ENCODE measurements at places on chromosomes 6 and 20.

GRCh38 chr6:53982366-53983050 lies 128.7 kb upstream of the MLIP start:
- no peak for DNase-seq

- DNase-seq = peak; percentile 19
Observed at GRCh38 chr20:10863337-10864060, 189.7 kb upstream of the JAG1 start.

DNA sequence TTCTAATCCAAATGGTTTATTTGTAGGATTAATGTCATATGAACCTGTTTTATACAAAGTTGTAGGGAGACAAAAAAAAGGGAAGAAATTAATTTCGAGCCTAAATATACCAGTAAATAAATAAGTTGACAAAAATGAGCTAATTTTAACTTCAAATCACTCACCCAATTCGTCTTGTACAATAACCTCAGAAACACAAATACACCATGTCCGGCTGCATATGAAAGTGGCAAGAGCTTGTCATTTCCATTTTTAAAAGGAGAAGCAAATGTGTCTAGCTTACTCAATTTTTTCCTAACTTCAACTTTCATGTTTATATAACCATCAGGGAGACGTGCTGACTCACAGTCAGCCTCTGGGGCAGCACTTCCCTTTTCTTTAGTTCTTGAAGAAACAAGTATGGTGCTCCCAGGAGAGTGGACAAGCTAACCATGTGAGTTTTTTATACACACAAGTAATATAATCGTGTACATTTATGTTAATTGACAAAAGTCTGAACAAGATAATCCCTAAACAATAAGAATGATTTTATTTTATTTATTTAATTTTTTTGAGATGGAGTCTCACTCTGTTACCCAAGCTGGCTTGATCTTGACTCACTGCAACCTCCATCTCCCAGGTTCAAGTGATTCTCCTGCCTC lies 55.5 kb upstream of the SGK1 start:
- DNase-seq = no peak

GRCh38 chr6:1004885-1005630 lies 306.8 kb upstream of the FOXQ1 start:
- no peak for DNase-seq

GRCh38 chr20:10902174-10902573 lies 228.4 kb upstream of the JAG1 start:
- DNase-seq = no peak

- DNase-seq = peak; percentile 87
Observed at GRCh38 chr20:25987073-25987927, 290.6 kb upstream of the ZNF337 start.

DNA sequence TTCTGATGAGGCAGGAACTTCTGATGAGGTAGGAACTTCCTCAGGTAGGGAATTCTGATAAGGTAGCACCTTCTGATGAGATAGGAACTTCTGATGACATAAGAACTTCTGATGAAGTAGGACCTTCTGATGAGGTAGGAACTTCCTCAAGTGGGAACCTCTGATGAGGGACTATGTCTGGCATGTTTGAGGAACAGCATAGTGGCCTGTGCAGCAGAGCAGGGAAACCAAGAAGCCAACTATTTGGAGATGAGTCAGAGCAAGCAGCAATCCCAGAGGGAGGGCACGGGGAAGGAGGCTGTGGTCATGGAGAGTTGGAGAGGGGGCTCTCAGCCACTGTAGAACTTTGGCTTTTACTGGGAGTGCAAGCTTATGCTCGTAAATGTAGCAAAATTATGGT lies 132.4 kb downstream of the CFAP61 start:
- no peak for DNase-seq

DNA sequence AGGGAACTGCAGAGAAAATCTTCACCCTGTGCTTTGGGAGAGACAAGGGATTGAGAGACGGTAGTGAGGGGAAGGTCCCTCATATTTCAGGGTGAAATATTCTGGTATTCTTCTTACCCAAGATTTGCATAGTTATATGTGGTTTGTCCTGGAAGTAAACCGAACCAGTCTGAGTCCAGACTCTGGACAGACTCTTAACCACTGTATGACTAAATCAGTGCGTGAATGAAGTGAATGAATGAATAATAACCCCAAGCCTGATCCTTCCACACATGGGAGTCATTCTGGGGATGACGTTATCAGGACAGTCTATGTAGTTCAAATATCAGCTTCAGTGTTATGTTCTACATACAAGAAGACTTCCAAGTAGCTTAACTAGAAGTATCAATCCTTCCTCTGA lies 690.7 kb downstream of the KIF16B start:
- DNase-seq = no peak

- DNase-seq = no peak
Observed at GRCh38 chr20:34995192-34995591, 39.5 kb downstream of the MYH7B start.

DNA sequence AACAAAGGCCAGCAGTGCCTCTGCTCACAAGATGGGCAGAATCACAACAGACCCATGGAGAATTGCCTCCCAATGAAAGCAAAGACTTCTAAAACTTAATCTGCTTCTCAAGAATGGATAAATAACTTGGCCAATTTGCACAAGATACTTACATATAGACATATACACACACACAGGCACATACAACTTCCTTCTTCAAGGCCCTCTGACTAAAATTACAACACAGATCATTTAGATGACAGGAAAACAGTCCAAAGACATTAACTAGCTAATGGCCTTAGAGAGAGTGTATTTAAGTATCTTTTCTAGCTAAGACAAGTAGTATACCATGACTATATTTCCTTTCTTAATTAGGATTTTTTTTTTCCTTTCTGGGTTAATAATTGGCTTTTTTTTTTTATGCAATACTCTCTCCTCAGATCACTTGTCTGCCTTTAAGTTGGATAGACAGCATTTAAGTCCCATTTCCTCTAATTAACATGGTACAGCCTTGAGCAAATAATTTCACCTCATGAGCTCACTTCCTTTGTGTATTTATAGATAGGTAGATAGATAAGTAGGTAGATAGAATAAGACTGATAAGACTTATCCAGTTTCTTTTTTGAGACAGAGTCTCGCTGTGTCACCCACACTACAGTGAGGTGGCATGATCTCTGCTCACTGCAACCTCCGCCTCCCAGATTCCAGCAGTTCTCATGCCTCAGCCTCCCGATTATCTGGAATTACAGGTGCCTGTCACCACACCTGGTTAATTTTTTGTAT lies 70.0 kb downstream of the NRSN1 start:
- DNase-seq = no peak

- DNase-seq = peak; percentile 84
Observed at GRCh38 chr20:37384683-37385174, 38.8 kb downstream of the SRC start.

DNA sequence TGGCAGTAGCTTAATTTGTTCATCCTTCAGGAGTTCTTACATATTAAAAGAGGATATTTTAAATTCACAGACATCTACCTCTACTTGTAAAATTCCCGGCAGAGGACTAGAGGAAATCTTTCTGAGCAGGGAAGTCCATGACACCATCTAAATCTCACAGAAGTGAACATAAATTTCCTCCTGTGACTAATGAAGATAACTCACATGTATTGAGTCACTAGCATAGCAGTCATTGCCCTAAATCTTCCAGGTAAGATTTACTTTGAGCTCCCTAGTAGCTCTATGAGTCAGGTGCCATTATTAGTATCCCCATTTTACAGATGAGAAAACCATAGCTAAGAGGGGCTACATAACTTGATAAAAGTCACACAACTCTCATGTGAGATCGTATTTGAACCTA lies 1058.6 kb upstream of the FLRT3 start:
- no peak for DNase-seq

DNA sequence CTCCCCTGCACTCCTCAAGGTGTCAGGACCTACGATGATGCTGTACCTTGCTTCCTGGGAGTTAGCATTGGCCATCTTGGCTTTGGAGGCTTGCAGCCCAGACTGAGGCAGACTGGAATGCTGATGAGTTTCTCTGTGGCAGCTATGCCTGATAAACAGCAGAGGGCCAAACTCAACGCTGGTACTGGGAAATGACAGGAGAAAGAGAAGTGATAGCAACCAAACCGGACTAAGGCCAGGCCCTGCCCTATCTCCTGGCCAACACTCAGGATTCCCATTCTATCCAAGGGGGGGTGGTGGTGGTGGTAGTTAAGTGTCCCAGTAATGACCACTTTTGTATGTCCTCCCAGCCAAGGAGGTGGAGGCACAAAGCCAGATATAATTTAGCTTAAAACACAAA lies 90.0 kb upstream of the DTNBP1 start:
- no peak for DNase-seq

DNA sequence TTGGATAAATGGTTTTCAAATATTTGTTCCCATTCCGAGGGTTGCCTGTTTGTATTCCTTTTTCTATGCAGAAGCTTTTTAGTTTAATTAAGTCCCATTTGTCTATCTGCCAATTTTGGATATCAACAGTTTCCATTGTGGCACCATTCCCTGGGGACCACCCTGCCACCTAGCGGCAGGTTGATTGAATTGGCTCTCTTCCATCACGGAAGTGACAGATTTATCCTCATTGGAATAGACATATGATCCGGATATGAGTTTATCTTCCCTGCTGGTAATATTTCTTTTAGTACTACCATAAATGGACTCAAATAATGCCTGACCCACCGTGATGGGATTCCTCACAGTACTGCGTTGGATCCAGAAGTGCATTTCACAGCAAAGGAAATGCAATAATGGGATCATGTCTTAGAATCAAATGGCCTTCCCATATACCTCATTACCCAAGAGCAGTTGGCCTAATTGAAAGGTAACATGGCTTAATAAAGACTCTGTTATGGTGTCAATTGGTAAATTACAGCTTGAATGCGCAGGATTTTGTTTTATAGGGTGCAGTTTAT lies 327.0 kb downstream of the BMP2 start:
- peak; percentile 37 for DNase-seq

- no peak for DNase-seq
Observed at GRCh38 chr6:32937230-32937633, 3.6 kb downstream of the HLA-DMB start.

DNA sequence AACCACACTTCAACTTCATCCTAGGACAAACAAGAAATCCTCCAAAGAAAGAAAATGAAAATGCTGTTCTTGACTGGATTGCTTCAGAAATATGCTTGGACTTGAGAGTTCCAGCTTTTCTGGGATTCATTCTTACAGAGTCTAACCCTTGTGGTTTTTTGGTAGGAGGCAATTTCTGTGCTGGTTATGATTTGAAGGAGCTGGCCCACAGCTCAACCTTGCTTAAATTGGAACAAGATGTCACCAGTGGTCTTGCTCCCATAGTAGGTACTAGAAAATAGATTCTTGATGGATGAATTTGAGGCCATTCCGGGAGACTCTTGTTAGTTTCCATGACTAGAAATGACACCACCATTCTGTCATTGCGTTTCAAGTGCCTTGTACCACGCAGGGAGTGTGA lies 54.3 kb upstream of the BMP6 start:
- DNase-seq = no peak

DNA sequence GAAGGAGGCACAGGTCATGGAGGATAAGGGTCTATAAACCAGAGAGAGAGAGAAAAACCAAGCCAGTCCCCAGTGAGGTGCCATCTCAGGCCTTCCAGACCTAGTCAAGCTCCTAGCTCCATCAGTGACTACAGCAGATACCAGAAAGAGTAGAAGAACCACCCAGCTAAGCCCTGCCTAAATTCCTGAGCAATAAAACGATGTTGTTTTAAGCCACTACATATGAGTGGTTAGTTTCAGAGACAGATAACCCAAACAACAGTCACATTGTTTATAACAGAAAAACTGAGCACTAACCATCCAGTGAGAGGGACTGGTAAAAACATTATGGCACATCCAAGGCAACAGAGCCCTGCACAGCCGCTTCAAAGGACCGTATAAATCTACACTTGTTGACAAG lies 59.2 kb downstream of the BMP7 start:
- DNase-seq = no peak

DNA sequence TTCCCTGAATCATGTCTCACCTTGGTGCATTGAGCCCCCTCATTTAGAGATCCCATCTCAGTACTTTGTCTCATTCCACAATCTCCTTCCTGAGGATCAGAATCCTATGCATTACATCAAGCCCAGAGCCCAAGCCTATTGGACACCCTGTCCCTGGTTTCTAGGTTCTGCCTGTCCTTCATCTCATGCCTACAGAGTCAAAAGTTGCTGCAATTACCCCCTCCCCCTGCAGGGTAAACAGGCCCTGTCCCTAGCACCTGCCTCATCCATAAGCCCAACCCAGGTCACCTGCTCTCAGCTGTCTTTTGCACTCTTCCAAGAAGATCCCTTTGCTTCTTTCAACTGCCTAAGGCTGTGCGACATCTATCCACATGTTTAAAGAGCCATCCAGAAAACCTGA lies 93.9 kb downstream of the SPTLC3 start:
- no peak for DNase-seq

GRCh38 chr6:123316733-123317323 lies 319.9 kb downstream of the TRDN start:
- DNase-seq = peak; percentile 45

GRCh38 chr6:147900247-147900830 lies 391.8 kb downstream of the SAMD5 start:
- DNase-seq = no peak

GRCh38 chr6:118504611-118505010 lies 43.5 kb upstream of the PLN start:
- no peak for DNase-seq

- DNase-seq = no peak
Observed at GRCh38 chr6:147201885-147202515, 2.2 kb upstream of the STXBP5 start.
